NCI-H524 treated with DMSO at 0.1 percent for 48 hours (cell line): ENCODE measurements at places on chromosomes 5 and 9.

DNA sequence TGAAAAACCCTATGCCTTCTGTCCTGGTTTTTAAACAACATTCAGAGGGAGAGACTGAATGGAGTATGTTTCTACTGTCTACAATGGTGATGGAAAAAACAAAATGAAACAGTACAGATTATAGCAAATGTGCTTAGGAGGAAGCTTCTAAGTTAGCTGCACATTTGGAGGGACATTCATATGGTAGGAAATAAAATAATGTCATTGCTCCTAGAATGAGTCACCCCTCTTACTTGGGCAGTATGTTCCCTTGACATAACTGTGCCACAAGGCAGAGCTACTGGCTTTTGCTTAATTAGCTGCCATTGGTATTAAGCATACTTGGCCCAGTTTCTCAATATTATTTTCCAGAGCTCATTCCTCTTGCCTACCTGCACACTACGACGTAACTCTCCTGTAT lies 128.9 kb downstream of the GDNF start:
- no peak for DNase-seq

DNA sequence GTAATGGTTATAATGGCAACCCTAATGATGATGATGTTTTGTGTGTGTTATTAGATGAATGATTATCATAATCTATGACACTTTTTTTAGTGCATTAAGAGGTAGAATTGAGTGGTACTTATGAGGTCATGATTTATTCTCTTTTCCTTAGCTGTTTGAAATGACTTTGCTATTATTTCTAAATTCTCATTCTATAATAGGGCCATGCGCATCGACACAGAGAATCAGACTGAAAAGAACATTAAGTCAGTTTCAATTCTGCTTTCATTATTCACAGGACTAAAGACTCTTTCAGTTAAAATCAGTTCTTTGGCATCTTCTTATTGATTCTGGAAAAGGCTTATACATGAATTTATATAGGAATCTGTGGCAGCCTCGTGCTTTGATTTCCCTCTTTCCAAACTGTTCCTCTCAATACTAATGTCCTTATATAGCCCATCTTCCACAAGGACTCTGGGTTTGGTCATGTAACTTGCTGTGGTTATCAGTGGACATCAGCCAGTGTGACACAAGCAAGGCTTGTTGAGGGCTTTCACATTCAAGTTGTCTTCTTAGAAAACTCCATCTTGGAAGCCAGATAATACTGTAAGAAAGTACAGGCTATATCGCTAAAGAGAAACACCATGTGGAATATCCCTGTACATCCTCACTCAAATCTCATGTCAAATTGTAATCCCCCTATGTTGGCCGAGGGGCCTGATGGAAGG lies 140.3 kb upstream of the CHD1 start:
- DNase-seq = no peak

GRCh38 chr5:39420482-39421145 lies 4.2 kb downstream of the DAB2 start:
- no peak for DNase-seq

- no peak for DNase-seq
Measured at GRCh38 chr5:68489556-68489955, 274.0 kb downstream of the PIK3R1 start.

DNA sequence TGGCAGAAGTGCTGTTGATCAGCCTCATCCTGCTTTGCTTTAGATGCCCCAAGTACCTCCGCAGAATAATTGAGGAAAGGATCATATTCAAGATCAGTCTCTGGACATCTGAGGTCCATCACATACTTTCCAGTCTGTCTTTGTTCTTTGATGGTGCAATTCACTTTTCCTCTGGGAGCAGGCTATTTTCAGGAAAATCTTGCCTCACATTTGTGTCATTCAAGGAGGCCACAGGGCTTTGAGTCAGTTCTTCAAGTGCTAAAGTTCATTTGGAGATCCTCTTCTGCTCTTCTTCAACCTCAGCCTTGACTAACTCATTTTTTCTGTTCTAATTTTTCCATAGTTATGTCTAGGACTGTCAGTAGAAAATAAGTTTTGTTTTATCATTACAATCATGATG lies 18.6 kb downstream of the EQTN start:
- DNase-seq = no peak

DNA sequence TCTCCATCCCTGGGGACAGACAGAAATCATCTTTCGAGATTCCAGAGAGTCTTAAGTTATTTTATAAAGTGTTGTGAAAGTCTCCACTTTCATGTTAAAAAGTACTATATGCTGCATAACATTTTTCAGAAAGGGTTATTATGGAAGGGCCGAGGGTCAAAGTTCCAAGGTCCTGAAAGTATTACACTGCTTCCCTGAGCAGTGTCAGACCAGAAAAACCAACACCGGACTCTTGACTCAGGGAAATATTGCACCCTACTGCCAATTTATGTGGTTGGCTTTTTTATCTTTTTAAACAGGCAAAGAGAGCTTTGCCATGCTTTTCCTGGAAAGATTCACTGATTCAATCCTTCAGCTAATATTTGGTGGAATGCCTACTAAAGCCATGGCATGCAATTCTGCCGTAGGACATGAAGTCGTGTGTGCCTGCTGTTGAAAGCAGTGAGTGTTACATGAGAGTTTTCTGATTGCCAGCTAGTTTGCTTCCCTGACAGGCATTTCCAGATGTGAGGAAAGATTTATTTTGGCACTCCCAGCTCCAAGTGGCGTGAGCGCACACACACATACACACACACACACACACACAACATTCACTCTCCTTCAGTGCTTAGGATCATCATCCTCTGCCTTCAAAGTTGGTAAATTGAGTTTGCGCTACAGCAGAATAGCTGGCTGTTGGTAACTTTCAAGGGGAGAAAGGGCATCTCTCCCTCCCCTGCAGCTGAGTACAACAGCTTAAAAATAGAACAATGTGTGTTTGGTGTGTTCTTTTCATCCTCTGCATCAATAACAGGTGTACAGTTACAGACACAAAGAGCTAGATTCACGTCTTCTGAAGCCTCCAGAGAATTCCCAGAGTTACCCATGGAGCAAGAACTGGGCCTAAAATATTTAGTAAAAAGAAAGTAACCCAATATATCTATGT lies 45.6 kb downstream of the SLC1A3 start:
- no peak for DNase-seq

GRCh38 chr9:127876764-127877562 lies 512 bp downstream of the AK1 start:
- no peak for DNase-seq
